ENCODE measurements at places on chromosomes 6 and 20.

- DNase-seq = no peak
These were observed 23.3 kb downstream of the C20orf173 start for GRCh38 chr20:35506179-35506578.

DNA sequence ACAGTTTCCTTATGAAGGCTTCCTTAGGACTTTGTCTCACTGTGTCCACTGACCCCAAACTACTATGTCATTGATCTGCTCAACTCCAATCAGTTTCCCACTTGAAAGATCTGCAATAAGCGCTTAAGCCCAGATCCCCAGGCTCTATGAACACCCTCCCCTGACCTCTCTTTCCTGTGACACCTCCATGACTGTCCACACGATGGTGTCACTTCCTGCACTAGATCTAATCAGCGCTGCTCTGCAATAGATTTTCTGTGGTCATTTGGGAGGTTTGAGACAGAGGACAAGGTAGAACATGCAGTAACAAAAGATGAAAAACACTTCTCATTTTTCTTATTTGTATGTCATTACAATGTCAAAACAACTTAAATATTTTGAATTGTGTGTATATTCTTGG is 304.6 kb upstream of the AGPAT4 start:
- DNase-seq = no peak

- no peak for DNase-seq
These were observed 21.8 kb downstream of the OSTM1 start for GRCh38 chr6:108052706-108053105.

GRCh38 chr20:14878676-14879019 is 541.2 kb upstream of the FLRT3 start:
- no peak for DNase-seq

Data from fibroblast of villous mesenchyme (primary cell).